Mucosa of gallbladder (tissue), 1 donor: ENCODE measurements at places on chromosomes 3 and 15. TPM values are rescaled to one million over a fixed set of nuclear protein-coding genes. Genes with fewer than 3 reads are reported as not detected.

RPN1 gene
- total RNA-seq = 226 TPM

DNA sequence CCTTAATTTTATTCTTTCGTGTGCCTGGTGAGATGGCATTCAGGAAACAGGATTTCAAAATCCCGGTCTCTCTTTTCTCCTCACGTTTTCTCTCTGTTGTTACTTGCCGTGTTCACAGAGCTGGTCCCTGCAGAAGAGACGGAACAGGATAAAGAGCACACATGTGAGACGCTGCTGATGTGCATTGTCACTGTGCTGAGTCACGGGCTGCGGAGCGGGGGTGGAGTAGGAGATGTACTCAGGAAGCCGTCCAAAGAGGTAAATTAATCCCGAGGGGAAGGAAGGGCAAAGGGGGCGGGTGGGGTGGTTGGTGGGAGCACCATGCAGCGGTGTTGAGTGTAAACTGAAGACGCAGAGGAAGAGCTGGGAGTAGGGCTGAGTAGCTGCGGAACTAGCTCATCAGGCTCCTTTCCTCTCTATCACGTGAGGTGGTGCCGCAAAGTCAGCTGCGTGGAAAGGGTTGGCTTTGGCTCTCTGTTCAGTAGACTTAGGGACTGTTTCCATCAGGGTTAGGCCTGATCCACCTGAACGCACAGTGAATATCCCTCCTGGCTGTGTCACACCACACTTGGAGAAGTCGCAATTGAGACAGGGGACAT, 164.8 kb upstream of the BHLHE40 start:
- no peak for DNase-seq

GRCh38 chr3:17339132-17339575, 403.3 kb downstream of the TBC1D5 start:
- no peak for DNase-seq

GRCh38 chr15:38504680-38505467, 50.9 kb downstream of the FAM98B start:
- no peak for DNase-seq

DNA sequence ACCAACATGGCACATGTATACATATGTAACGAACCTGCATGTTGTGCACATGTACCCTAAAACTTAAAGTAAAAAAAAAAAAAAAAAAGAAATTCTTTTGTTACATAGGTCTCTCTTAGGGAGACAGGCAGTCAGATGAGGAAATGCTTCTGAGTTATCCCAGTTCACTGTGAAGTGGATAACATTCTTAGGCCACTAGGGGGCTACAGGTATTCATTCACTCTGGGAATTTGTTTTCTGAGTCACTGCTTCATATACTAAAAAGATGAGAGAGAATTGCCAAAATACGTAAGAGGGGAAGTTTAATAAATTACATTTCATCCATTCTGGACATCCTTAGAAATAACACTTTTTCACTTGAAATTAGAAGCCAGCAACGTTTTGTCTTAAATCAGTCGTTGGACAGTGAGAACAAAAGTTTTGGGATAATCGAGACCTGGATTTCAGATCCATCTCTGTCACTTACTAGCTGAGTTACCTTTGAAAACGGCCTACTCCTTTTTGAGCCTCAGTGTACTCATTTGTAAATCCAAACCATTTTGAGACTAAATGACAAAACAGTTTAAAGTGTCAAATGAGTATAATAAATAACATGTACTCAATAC, 738.4 kb upstream of the ALCAM start:
- DNase-seq = no peak

DNA sequence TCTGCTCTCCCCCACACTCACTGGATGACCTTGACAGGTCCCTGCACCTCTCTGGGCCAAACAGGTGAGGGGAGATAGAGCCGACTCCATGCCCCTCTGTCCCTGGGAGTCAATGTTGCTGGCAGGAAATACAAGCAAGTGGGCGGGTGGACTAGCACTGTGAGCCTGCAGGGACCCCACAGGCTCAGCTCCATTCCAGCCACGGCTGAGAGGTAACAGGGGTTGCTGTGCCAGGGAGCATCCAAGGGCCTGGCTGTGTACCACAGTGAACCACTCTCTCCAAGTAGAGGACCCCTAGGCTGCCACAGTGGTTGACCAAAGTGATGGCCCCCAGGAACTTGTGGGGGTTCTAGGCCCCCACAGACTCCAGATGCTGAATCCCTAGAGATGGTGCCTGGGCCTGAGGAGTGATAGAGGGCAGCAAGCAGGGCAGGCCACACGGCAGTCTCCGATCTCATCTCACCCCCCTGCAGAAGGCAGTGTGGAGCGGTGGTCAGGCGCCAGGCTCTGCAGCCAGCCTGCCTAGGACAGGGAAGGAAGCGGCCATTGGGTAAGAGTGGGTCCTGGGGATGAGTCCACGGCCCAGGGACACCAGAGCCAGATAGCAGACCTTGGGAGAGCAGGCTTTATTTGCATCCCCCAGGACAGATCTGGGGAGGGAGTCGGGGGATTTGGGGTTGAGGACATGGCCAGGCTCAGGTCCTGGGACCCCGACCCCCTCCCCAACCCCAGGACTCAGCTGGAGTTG, 3.2 kb downstream of the TNNC1 start:
- no peak for DNase-seq

DNA sequence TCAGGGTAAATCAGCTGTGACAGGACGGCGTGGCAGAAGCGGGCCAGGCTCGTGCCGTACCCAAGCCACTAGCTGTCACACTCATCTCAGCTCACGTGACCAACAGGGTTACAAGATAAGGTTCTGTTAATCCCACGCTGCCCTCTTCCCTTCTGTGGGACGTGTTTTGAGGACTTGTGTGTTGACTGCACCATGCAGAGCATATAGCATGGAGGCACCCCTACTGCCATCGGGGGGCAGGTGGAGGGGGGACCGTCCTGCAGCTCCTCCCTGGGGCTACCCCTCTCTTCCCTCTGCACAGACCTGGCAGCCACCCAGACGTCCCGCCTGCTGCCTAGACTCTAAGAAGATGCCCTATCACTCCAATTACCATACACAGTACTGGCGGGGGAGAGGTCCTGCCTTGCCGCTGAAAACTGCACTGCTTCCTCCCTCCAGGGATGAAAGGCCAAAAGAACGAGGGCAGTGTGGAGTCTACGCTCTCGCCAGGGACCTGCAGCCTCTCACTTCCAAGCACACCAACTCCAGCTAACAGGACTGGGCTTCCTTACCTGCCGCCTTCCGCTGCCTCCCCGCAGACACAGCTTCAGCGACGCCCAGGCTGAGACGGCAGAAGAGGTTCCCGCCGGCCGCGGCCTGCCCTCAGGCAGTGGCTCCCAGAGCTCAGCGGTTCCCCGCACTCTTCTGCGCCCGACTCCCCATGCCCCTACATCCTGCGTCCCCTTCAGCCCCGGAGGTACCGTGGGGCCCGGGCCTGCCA, at the start of gene TNK2:
TNK2 (minus strand) TSS at position 618 of the 760 bp plus-strand sequence. CDS start 19,963 bp downstream, outside the sequence.
- no peak for DNase-seq

- DNase-seq = no peak
Measured at GRCh38 chr3:151813799-151814198, at the start of gene AADAC. Gene AADAC, plus strand, starts transcription at chr3:151814116. Its CDS starts 47 bp downstream, at chr3:151814163.

DNA sequence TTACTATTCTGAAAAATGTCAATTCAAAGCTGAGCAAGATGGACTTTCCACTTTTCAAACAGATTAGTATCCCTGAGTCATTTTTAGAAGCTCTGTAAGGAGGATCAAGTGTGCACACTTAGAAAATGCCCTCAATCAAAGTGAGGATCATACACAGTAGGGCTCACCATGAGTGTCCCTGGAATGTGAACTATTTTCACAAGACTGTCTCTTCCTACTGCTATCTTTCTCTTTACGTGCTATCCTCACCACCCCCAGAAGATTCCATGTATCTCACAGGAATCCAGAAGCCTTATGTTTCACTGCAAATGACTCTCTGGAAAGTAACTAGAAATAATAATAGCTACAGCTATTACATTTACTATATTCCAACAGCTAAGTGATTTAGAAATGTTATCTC, 349.9 kb upstream of the TGFBR2 start:
- DNase-seq = no peak
